ENCODE measurements at places on chromosomes 1 and 21. TPM values are rescaled to one million over a fixed set of nuclear protein-coding genes. Genes with fewer than 3 reads are reported as not detected.

EPRS1 gene
- total RNA-seq = 76.4 TPM

TNN gene
- 6.4 TPM for total RNA-seq

KCNQ4 gene
- 6.3 TPM for total RNA-seq

SLC6A17 gene
- 0.04 TPM for total RNA-seq

DNA sequence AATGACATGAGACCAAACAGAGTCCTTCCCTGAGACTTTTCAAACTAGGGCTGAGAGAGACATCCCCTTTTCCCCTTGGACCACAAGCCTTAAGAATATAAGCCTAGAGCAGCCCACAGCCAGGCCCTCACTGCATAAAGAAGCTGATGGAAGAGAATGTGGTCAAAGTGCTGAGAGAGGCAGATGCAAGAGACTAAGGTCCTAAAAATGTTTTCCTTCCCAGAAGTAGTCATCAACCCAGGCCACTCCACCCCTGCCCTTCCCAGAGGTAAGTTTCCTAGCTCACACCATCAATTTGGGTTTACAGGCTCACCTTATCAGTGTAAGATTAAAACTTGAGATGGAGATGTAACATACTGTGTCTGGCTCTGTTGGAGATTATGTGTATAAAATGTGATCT lies 58.2 kb downstream of the BCAR3 start:
- DNase-seq = no peak

DNA sequence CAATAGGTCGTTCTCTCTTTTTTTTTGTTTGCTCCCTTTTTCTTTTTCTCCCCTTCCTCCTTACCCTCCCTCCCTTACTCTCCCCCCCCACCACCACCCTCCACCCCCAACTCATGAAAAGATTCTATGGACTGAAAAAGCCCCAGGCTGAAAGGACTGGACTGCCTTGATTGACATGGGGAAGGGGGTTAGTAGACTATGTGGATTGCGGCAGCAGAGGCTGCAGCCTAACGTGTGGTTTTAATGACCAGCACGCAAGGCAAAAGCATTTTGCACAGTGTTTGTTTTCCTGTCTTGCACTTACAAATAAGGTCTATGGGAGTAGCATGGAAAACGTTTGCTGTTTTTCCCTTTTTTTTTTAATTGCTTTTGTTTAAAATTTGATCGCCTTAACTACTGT lies 5.5 kb downstream of the ZBTB18 start:
- DNase-seq = no peak

- no peak for DNase-seq
These were observed 5.2 kb upstream of the FTCD start for GRCh38 chr21:46160657-46160906.

GRCh38 chr1:193141804-193142203 lies 20.0 kb downstream of the CDC73 start:
- no peak for DNase-seq

GRCh38 chr1:39951926-39952325 lies 3.0 kb upstream of the MFSD2A start:
- DNase-seq = no peak

GRCh38 chr1:186195377-186195931 lies 179.6 kb downstream of the TPR start:
- no peak for DNase-seq

Data from muscle of leg (tissue), 16 donors.